SJSA1 (cell line): ENCODE measurements at places on chromosomes 12 and 14. TPM values are rescaled to one million over a fixed set of nuclear protein-coding genes. Genes with fewer than 3 reads are reported as not detected.
A peak's percentile ranks its signal among the peaks of the same experiment; 100 is the strongest.

The SYT10 gene
- total RNA-seq, result not detected in 2 replicates

The ZFYVE1 gene
- total RNA-seq, result 3.7 and 6.6 TPM in 2 replicates

The SPIC gene
- total RNA-seq, result not detected in 2 replicates

The SERPINA10 gene
- not detected in 2 replicates for total RNA-seq

The SLC17A8 gene
- total RNA-seq, result not detected in 2 replicates

The DAO gene
- total RNA-seq, result not detected in 2 replicates

- no peak overlapping the region for H3K4me3 ChIP-seq
- no peaks in the 10 kb centered on the region for H3K36me3 ChIP-seq
- H3K4me1 ChIP-seq, result peaks cover 21% of the 10 kb centered on the region
Observed at GRCh38 chr14:69317780-69318179, 57.8 kb downstream of the GALNT16 start.

GRCh38 chr14:105532735-105533141 lies 6.4 kb downstream of the TMEM121 start:
- no peak overlapping the region for H3K4me3 ChIP-seq
- H3K27ac ChIP-seq, result no peak overlapping the region
- no peak for DNase-seq
- H3K36me3 ChIP-seq, result no peaks in the 10 kb centered on the region

DNA sequence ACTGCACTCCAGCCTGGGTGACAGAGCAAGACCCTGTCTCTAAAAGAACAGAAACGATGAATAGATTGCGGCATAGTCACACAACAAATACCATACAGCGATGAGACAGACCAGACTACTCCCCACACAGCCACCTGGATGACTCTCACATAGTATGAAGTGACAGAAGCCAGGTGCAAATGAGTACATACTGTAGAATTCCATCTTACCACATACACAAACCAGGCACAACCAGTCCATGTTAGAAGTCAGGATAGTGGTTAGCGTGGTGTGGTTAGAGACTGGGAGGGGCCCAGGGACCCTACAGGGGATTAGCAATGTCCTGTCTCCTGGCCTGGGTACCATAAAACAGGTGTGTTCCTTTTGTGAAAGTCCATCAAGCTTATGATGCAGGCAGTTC lies 53.8 kb downstream of the FAM222A start:
- DNase-seq, result no peak
- no peak overlapping the region for H3K27ac ChIP-seq
- H3K4me3 ChIP-seq, result no peak overlapping the region
- 0 out of 2 replicates have a peak, but pooled peaks cover 3% of the 10 kb centered on the region for H3K36me3 ChIP-seq
- H3K27me3 ChIP-seq, result no peaks in the 10 kb centered on the region

DNA sequence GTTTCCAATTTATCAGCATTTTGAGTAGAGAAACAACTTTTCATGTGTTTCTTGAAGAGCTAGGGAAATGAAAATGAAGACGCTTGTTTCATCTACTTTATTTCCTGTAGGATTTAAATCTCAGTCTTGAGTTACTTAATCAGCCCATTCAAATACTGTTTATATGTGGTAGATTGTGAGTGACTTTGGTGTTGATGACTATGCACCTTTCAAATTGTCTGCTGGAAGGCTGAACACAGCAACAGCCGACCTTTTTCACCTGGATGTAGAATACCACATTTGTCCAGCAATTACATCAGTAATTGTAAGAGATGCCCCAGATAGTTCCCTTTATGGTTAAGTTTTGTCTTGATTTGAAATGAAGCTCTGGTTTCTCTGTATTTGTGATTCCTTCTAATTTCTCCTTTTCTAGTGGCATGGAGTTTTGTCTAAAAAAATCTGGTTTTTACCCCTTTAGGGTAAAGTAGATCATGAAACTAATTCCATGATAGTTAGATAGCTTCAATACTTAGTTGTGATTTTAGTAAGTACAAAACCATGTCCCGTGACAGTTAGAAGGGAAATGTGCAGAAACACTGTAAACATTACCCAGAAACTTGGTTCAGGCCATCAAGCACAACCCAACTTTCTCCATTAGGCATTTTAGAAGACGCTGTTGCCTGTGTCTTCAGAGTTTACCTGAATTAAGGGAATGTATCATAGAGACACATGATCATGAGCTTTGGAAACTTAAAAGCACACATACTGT lies 165.0 kb downstream of the SRGAP1 start:
- H3K36me3 ChIP-seq, result peaks cover 5% of the 10 kb centered on the region; the same call in 1 of the 2 replicates
- peaks cover 54% of the 10 kb centered on the region for H3K4me1 ChIP-seq
- peak overlapping the region; percentile 76 for H3K27ac ChIP-seq
- no peak for DNase-seq
- H3K4me3 ChIP-seq, result no peak overlapping the region

DNA sequence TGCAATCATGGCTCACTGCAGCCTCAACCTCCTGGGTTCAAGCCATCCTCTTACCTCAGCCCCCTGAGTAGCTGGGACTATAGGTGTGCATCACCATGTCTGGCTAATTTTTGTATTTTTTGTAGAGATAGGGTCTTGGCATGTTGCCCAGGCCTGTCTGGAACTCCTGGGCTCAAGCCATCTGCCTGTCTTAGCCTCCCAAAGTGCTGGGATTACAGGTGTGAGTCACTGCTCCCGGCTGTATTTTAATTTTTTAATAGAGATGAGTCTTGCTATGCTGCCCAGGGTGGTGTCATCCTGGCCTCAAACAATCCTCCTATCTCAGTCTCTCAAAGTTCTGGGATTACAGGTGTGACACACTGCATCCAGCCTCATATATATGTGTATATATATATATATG lies 31.7 kb upstream of the GPRC5A start:
- H3K36me3 ChIP-seq, result no peaks in the 10 kb centered on the region
- H3K4me3 ChIP-seq, result no peak overlapping the region

- H3K27ac ChIP-seq, result no peak overlapping the region
- no peaks in the 10 kb centered on the region for H3K4me1 ChIP-seq
- DNase-seq, result no peak
- no peaks in the 10 kb centered on the region for H3K27me3 ChIP-seq
- no peak overlapping the region for H3K4me3 ChIP-seq
- H3K36me3 ChIP-seq, result peaks cover 43% of the 10 kb centered on the region
Observed at GRCh38 chr12:31974673-31975072, 15.5 kb downstream of the RESF1 start.

DNA sequence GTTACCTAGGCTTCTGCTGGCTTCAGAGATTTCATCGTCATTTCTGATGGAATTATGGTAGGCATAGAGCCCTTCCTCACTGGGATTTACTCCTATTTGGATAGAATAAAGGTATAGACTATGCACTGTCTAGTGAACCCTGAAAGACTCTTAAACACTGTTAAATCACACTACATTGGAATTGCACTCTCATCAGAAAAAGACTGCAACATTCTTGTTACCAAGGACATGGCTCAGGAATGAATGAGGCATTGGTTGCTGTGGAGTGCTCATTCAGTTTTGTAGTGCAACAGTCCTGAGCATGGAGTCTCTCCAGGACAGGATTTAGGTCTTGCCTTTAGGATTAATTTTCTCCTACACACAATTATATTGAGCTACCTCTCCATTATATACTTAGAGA lies 483.0 kb downstream of the NRXN3 start:
- H3K4me1 ChIP-seq, result no peaks in the 10 kb centered on the region
- H3K36me3 ChIP-seq, result no peaks in the 10 kb centered on the region

GRCh38 chr14:59787045-59787674 lies 83.4 kb downstream of the RTN1 start:
- H3K27ac ChIP-seq, result no peak overlapping the region
- H3K27me3 ChIP-seq, result no peaks in the 10 kb centered on the region
- H3K4me3 ChIP-seq, result no peak overlapping the region
- no peak for DNase-seq

DNA sequence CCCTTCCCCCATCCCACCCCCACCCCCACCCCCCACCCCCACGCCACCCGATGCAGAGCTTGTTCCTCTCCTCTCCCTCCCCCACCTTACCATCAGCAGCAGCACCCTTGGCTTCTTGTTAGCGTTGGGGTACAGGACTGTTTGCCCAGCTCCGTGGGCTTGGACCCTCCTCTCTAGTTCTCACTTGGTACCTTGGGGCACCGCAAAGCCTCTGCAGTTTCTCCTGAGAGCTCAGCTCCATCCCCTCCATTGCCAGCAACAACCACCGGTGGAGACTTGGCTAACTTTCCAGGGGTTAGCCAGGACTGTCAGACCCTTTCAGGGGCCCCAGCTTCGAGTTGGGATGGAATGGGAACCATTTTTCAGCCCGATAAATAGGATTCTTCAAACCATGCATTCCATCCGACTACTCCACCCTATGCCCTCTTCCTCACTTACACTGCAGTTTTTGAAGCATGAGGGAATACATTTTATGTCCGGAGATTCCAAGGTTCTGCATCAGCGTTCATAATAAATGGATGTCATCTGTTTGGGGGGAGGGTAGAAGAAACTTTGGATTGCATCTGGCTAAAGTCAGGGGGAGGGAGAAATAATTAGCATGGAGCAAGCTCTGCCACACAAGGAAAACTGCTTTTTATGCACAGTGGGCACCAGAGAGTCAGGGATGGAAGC lies 1.1 kb downstream of the SCN8A start:
- DNase-seq, result no peak
- H3K27ac ChIP-seq, result peak overlapping the region; percentile 55; the same call in 1 of the 2 replicates
- H3K36me3 ChIP-seq, result no peaks in the 10 kb centered on the region
- no peaks in the 10 kb centered on the region for H3K27me3 ChIP-seq
- peak overlapping the region; percentile 79 for H3K4me3 ChIP-seq

DNA sequence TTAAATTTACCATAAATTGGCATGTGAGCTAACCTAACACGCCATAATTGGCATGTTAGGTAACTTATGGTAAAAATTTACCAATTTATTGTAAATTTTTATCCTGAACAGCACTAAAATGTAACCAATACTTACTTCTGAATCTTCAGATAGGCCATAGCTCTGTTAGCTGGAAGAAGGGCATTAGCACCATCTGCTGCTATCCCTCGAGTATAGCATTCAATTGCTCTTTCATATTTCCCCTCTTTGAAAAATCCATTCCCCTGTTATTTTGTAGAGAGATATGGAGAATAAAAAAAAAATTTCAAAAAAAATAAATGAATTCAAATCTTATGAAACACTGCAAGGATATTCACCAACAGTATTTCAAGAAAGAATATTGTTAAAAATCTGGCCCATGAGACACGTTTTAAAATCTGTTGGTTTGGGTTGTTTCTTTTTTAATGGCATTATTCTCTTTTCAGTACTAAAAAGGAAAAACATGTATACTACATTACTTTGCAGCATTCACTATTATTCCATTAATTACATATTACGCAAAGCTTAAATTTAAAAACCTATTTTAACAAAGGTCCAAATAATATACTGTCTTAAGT lies 19.1 kb downstream of the RPAP3 start:
- H3K4me1 ChIP-seq, result no peaks in the 10 kb centered on the region
- DNase-seq, result no peak
- H3K27ac ChIP-seq, result no peak overlapping the region
- H3K36me3 ChIP-seq, result peaks cover 27% of the 10 kb centered on the region
- no peak overlapping the region for H3K4me3 ChIP-seq
- no peaks in the 10 kb centered on the region for H3K27me3 ChIP-seq

DNA sequence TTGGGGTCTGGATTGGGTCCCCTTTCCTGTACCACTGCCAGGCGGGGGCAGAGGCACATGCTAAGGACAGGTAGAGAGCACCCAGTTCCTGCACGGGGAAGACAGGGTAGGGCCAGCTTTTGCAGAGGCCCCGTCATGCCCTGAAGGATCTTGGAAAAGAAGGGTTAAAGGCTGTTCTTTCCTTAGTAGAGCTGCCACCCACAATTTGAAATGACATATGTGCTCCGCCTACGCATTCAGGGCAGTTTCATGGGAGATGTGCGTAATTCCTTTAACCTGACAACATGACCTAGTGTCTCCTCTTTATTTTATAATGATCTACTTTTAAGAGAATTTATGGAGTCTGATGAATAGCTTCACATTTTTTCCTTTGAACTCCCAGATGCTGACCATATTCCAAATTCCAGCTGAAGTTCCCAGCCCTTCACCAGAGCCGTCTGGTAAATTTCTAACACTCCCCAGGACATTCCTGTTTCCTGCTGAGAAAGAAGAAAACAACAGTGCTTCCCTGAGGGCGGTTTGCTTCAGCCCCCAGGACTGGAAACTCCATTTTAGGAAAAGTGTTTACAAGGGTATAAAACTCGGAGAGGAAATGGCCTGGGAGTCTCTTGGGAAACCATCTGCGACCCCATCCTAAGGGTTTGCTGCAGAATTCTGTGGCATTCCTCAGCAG lies 58.9 kb upstream of the PLEKHG3 start:
- H3K4me3 ChIP-seq, result no peak overlapping the region
- H3K4me1 ChIP-seq, result peaks cover 32% of the 10 kb centered on the region
- peak overlapping the region; percentile 93 for H3K27ac ChIP-seq
- no peaks in the 10 kb centered on the region for H3K27me3 ChIP-seq

DNA sequence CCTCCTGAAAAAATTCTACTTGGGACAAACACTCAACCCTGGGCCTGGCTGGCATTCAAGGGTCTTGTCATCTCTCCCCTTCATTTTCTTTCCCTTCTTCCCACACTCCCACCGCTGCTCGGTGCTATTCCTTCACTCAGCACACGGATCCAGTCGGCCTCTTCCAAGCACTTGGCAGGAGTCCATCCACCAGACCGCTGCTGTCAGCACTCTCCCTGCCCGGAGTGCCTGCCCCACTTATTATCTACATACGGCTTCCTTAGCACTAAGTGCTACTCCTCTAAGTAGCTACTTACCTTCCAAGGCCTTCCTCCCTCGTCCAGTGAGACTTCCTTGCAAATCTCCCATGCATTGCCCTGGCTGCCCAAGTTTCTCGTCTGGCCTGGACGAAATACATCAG lies 29.8 kb downstream of the CALM1 start:
- H3K36me3 ChIP-seq, result no peaks in the 10 kb centered on the region
- no peak overlapping the region for H3K27ac ChIP-seq
- H3K4me1 ChIP-seq, result no peaks in the 10 kb centered on the region
- no peaks in the 10 kb centered on the region for H3K27me3 ChIP-seq
- H3K4me3 ChIP-seq, result no peak overlapping the region

- no peaks in the 10 kb centered on the region for H3K27me3 ChIP-seq
- no peak overlapping the region for H3K4me3 ChIP-seq
- no peaks in the 10 kb centered on the region for H3K36me3 ChIP-seq
- 0 out of 2 replicates have a peak, but pooled peaks cover 4% of the 10 kb centered on the region for H3K4me1 ChIP-seq
Observed at GRCh38 chr12:51773145-51773869, 75.2 kb downstream of the FIGNL2 start.

DNA sequence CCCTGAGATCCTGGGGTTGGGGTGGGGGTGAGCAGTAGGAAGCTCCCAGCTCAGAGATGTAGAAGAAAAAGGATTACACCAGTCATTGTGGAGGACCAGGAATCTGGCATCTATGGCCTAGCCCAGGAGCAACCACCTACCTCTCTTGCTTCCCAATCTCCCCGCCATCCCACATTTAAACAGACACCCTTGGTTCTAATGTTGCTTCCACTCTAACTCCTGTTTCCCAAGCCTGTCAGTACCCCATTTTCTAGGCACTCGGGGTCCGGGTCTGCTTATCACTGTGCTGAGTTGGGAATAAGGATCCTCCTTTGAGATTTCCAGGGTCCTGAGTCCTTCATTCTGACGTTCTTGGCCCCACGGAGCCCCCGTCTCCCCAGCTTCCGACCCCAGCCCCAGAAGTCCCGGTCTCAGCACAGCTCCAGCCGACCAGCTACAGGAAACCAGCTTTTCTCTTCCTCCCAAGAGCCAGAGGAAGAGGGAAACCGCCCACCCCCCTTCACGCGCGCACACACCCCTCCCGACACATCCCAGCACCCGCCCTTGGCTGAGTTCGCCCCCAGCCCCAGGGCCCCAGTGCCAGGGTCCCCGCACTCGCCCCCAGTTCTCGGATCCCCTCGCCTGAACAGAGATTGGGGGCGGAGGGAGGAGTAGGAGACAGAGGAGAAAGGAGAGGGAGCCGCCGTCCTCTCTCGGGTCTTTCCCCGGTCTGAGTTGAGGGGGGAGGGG lies 1.2 kb downstream of the ITGA5 start:
- H3K4me3 ChIP-seq, result peak overlapping the region; percentile 93
- H3K27me3 ChIP-seq, result no peaks in the 10 kb centered on the region
- no peak for DNase-seq
- H3K27ac ChIP-seq, result peak overlapping the region; percentile 83
- peaks cover 63% of the 10 kb centered on the region for H3K4me1 ChIP-seq
